H7 (cell line): ENCODE measurements at places on chromosomes 1 and 21.

DNA sequence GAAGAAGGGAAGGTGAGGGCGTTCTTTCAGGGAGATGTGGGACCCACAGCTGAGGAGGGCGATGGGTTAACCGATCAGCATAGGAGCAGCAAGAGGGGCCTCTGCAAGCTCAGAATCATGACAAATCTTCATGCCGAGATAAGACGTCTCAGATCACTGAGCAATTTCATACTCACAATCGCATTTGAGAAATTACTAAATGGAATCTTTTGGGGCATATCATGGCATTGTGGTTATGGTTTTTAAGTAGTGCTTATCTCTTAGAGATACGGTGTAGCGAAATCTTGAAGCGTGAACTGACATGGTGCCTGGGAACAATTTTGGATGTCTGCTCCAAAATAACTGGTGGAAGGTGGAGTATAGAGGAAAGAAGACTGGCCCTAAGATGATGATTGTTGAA is 6.2 kb downstream of the TNNT2 start:
- DNase-seq: no peak

- no peak for DNase-seq
Measured at GRCh38 chr21:36077758-36078157, 7.9 kb downstream of the CBR1 start.

- peak; percentile 50 for DNase-seq
Measured at GRCh38 chr1:3999941-4000735, 100.1 kb upstream of the C1orf174 start.

DNA sequence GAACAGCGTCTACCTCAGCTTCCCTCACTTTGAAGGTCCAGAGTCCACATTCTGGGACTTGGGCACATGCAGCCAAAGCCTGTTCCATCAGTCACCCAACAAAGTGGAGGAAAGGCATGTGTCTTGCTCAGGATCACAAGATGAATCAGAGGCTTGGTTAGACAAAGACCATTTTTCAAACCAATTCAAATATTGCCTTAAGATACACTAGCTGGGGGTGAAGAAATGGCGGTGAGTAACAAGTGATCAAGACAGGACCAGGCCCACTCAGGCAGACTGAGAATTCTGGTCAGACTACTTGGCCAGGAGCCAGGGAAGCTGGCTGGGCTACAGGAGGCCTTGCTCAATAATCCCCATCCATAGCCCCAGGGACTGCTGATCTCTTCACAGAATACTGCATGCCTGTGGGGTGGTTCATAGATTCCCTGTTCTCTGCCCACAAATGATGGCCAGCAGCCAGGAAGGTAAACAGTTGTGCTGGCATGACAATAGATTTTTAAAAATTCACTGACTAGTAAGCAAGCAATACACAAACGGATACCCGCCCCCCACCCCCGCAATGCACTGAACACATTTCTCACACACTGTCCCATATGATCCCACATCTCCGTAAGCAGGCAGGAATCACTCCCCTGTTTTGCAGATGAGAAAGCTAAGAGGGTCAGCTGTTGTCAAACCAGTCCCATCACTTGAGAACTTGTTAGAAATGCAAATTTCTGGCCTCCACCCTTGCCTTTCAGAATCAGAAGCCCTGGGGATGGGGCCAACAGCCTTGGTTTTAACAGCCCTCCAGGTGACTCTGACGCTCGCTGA is 27.2 kb downstream of the ERI3 start:
- peak; percentile 42 for DNase-seq

DNA sequence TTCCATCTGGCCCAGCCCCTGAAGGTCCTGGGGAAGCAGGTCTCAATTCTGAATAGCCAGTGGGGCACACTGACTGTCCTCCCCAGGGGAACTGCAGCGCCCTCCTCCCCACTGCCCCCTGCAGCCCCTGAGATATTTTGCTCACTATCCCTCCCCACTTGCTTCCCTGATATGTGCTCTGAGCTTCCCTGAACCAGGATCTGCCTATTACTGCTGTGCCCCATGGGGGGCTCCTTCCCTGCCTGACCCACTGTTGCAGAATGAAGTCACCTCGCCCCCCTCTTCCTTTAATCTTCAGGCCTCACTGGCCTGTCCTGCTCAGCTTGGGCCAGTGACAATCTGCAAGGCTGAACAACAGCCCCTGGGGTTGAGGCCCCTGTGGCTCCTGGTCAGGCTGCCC is 89.8 kb downstream of the PTPRU start:
- peak; percentile 33 for DNase-seq

DNA sequence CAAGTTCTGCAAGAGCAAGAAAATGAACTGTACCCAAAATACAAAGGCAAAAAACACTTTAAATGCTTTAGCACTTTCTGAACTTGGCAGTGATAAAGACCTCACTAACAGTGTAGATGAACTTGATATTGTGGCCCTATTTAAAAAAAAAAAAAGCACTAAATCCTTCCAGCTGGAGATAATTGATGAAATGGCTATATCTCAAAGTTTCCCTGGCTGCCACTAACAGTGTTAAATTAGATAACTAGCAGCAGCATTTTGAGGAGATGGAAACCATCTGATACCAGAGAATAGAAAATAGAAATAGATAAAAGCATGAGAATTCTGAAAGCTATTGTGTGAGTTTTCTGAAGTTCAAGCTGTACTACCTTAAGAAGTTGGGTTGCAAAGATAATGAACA is 317.2 kb downstream of the RWDD3 start:
- DNase-seq: no peak

GRCh38 chr1:108106775-108107174 is 93.4 kb downstream of the SLC25A24 start:
- DNase-seq: no peak

DNA sequence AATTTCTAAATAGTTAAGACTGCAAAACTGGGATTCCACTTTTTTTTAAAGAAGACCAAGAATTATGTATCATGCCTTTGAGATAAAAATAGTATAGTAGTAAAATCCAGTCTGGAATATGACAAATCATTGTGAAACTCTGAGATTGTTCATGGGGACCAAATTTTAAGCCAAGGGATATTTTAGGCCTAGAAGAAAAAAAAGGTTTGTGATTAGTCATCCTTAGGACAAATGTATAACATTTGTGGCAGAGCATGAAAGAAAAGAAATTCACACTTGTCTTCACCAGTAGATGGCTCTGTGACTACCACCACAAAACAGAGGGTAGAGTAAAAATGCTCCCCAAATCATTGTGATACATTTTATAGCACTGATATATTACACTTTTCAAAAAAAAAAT is 226.1 kb downstream of the KCTD3 start:
- DNase-seq: no peak

DNA sequence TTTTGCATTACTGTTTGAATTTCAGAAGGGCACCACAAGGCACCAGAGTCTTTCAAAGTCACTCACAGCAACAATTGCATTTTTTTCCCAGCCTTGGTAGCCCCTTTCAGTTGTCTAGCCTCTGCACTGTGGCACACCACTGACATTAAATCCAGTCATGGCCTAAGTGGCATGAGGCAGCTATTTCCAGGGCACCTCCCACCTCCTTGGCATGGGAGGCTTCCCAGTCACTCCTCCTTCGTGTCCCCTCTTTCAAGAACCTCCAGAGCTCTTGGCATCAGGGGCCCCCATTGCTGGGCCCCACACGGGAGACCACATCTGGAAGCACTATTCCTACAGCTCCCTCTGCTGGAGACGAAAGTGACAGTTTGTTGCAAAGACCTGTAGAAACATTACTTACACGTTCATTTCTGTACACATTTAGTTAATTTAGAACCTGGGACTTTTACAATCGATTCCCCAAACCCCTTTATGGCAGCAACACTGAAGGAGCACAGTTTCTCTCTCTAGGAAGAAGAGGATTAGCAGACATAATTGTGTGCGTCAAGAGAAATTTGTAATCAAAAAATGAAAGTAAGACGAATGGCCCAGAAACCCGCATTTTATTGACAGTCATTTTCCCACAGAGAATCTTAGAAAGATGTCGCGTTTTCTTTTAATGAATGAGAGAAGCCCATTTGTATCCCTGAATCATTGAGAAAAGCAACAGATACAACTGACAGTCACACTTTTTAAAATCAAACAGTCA is 5.7 kb upstream of the CHD5 start:
- DNase-seq: peak; percentile 66

DNA sequence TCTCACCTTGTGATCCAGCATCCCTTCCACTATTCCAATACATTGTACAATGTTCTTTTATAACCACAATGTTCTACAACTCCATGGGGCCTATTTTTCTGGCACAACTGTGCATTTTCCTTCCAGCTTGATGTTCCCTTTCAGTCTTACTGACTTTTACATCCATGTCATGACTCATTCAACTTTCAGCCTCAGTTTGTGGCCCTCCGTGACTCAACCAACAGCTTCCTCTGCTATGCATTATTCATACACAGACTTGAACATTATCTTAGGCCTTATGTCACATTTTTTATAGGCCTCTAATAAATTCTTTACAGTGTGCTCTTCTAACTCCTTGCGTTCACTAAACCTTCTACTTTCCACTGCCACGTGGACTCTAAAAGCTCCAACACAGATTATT is 119.4 kb upstream of the PRMT6 start:
- DNase-seq: no peak

DNA sequence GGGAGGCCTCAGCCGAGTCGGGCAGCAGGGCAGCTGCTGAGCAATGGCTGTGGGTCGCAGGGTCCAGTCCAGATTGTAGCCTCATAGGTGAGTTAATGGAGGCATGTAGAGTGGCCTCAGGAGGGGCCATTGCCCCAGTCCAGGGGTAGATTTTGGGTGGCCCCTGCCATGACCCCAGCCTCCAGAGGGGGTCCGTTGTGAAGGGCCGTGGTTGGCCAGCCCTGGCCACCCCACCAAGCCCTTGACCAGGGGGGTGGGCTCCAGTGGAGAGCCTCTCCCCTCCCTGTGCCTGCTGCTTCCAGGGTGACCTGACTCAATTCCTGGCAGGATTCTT is 26.1 kb downstream of the TRPM2 start:
- no peak for DNase-seq

- no peak for DNase-seq
Measured at GRCh38 chr1:233326319-233326718, 1.2 kb upstream of the MAP3K21 start.

DNA sequence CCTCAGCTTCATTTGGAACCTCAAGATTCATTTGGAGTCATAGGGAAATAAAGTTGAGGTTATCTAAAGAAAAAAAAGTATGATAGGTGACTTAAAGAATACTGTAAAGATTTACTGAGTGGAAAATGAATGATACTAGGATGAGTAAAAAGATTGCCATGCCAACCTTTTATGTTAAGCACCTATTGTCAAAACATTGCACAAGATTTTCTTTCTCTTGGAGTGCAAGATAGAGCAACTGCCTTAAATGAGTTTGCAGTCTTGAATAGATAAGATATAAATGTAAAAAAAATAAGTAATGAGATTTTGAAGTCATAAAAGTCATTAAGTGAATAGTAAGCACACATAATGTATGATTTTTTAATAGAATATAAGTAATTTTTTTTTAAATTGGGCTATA is 5.1 kb upstream of the ANGPTL1 start:
- DNase-seq: no peak

- no peak for DNase-seq
Measured at GRCh38 chr1:210129092-210129491, 103.5 kb upstream of the SERTAD4 start.

- DNase-seq: no peak
Measured at GRCh38 chr1:164263540-164263939, 295.4 kb upstream of the PBX1 start.

DNA sequence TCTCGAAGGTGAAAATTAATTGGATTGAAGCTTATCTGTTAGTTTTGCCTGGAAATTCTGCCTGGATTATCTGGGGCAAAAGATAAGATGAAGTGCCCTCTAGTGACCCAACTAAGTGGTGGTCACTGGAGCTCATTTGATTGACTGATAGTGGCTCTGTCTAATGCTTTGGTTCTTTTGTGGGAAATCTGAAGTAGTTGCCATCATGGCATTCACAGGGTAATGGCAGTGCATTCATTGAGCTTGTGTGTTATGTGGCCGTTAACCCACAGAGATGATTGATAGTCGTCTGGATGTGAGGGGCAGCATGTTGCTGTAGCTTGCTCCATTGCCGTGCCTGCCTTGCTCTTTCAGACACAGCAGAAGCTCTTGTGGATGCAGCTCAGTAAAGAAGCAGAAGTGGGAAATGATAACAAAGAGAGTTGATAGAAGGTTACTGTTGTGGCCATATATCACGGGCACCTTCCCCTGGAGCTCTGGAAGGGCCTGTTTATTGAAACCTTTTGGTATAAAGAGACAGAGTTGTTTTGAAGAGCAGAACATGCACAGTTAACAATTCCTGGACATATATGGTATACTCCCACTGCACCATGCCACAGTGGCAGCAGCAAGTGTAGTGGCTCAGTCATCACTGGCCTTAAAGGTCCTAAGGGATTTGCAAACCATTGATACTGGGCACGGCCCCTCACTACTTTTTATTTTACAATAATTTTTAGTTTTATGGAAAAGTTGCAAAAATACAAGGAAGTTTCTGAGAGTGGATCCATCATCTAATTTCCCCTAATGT is 42.0 kb downstream of the CXADR start:
- DNase-seq: peak; percentile 26

- peak; percentile 31 for DNase-seq
Measured at GRCh38 chr21:9838738-9839642, 682.4 kb upstream of the TPTE start.

DNA sequence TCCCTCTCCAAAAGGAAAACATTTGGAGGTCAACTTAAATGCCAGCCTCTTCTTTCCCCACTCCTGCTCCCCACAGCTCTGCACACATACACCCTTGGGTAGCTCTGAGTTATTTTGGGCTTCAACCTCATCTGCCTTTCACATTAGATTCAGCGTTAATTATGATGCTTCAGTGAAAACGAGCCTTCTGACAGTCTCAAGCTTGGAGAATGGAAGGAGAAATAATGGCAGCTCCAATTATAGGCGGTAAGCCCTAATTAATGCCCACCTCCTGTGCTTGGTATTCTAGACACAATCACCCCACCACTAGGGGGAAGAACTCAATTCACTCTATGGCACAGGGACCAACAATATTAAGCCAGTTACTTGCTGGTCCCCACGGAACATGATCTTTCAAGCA is 397.9 kb downstream of the BRINP2 start:
- peak; percentile 3 for DNase-seq

DNA sequence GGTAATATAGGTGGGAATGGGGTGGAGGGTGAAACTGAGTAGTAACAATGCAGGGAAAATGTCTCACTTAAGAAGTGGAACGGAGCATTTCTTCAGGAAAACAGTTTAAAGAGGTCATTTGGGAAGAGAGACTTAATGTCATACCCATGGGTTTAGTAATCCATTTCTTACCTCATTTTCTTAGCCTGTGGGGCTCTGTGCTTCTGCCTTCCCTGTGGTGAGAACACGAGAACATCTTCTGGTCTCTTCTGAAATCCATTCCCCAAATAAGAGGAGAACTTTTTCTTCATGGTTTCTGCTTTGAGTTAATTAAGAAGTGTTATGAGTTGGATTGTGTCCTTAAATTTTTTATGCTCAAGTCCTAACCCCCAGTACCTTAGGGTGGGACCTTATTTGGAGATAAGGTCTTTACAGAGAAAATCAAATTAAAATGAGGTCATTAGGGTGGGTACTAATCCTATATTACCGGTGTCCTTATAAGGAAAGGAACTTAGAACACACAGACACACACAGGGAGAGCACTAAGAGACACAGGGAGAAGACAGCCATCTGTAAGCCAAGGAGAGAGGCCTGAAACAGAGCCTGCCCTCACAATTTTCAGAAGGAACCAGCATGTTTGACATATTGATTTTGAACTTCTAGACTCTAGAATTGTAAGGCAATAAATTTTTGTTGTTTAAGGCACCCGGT is 5.4 kb downstream of the CCDC190 start:
- DNase-seq: no peak
